Liver (tissue), 10 donors: ENCODE measurements at places on chromosomes 1 and 21. TPM values are rescaled to one million over a fixed set of nuclear protein-coding genes. Genes with fewer than 3 reads are reported as not detected.

The INSRR gene
- not detected for total RNA-seq

DNA sequence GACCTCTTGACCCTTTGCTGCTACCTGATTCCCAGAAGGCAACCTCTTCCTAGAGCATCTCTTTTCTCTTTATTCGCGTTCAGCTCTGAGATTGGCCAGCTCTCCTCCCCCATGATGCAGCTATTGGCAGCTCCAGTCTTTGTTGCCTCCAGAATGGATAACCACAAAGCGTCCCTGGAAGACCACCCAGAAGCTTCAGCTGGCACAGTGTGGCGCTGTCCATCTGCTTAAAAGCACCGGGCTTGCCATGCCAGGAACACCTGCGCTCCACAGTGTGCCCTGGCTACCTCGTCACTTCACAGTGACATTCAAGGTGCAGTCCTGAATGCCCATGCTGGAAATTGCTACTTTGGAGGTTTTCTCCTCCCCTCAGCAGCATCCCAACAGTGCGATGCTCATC, 353.9 kb downstream of the LMO4 start:
- H3K36me3 ChIP-seq, result no peaks in the 10 kb centered on the region
- H3K27me3 ChIP-seq, result no peaks in the 10 kb centered on the region
- H3K4me3 ChIP-seq, result no peak overlapping the region

- no peak overlapping the region for H3K4me3 ChIP-seq
- H3K27ac ChIP-seq, result no peak overlapping the region
- DNase-seq, result no peak
These were observed 110.5 kb downstream of the HHAT start for GRCh38 chr1:210438928-210439841.

DNA sequence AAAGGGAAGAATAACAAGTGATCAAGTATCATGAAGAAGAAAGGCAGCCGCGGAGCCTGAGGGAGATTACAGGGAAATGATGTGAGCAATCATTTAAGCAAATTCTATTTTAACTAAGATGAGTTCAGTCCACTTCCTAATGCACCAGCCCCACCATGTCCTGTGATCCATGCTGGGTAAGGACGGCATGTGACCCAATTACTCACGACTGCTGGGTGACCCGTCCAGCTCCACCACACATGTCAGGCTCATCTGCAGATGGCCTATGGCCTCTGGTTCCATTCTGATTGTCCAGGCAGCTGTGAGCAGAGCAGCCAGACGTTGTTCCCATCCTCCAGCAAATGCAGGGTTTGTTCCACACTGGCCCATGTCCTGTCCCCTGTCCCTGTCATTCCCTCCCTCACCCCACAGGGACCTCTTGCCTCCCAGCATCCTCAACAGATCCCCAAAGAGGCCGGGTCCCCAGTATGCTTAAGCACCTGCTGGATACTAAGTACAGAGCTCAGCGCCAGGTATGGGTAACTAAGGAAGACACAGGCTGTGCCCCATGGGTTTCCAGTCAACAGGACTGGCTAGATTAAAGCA, 87.9 kb downstream of the MATN1 start:
- no peak overlapping the region for H3K4me3 ChIP-seq
- DNase-seq, result no peak
- no peaks in the 10 kb centered on the region for H3K27me3 ChIP-seq
- H3K4me1 ChIP-seq, result no peaks in the 10 kb centered on the region
- no peak overlapping the region for H3K27ac ChIP-seq

- H3K4me1 ChIP-seq, result no peaks in the 10 kb centered on the region
- H3K4me3 ChIP-seq, result no peak overlapping the region
- no peaks in the 10 kb centered on the region for H3K36me3 ChIP-seq
These were observed 726.5 kb downstream of the PTPRU start for GRCh38 chr1:29962831-29963247.

- no peaks in the 10 kb centered on the region for H3K27me3 ChIP-seq
- DNase-seq, result no peak
These were observed 8.3 kb downstream of the CNR2 start for GRCh38 chr1:23904748-23905357.
